NCI-H1092 (cell line): ENCODE measurements at places on chromosomes 13 and 19.

DNA sequence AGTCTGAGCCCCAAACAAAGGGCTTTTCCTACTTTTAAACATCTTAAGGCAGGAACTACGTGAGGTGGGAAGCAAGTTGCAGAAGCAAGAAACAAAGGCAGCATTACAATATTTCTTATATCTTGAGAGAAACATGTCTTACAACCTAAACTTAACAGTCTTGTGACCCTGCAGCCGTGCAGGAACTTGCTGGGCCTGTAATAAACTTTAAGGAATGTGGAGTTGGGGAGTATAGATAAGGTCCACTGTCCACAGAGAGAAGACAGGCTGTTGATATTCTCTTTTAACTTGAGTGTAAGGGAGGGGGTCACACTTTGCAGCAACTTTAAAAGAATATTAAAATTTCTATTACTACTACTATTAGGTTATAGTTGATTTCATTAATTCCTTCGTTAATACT, 214.6 kb upstream of the HTR2A start:
- DNase-seq, result no peak

GRCh38 chr13:113876346-113877148, 12.7 kb upstream of the GAS6 start:
- DNase-seq, result no peak

DNA sequence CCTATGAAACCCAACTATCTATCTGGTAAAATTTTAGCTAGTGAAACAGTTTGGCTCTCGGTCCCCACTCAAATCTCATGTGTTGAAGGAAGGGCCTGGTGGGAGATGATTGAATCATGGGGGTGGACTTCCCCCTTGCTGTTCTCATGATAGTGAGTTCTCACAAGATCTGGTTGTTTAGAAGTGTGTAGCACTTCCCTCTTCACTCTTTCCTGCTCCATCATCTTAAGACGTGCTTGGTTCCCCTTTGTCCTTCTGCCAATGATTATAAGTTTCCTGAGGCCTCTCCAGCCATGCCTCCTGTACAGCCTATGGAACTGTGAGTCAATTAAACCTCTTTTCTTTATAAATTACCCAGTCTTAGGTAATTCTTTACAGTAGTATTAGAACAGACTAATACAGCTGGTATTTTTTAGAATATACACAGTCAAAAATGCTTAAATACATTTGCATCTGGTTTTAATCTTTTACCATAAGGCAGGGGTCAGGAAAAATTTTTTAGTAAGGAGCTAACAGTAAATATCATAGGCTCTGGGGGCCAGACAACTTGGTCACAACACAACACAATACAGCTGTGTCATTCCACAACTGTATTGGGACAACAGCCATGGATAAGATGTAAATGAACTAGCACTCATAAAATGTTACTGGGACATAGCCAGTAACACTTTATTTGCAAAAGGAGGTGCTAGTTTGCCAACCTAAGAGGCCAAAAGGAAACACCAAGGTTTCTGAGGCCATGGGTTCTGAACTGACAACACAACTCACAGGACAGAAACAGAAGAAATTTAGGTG, 24.3 kb downstream of the DZIP1 start:
- no peak for DNase-seq

GRCh38 chr19:16363133-16363851, 38.7 kb downstream of the KLF2 start:
- DNase-seq, result no peak

DNA sequence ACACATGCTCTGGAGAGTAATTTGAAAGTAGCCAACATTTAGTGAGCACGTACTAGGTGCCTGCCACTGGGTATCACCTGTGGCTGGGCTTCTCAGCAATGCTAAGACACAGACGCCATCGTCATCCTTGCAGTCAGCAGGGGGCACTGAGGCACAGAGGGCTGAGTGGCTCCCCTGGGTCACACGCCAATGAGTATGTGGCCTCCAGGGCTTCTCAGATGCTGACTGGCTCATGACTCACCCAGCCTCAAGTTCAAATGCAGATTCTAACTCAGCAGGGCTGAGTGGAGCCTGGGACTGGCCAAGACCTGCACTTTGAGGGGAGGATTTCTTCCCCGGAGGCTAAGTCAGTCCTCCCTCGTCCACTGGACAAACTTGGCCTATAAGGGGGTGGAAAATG, 115.1 kb upstream of the CACNA1A start:
- no peak for DNase-seq

DNA sequence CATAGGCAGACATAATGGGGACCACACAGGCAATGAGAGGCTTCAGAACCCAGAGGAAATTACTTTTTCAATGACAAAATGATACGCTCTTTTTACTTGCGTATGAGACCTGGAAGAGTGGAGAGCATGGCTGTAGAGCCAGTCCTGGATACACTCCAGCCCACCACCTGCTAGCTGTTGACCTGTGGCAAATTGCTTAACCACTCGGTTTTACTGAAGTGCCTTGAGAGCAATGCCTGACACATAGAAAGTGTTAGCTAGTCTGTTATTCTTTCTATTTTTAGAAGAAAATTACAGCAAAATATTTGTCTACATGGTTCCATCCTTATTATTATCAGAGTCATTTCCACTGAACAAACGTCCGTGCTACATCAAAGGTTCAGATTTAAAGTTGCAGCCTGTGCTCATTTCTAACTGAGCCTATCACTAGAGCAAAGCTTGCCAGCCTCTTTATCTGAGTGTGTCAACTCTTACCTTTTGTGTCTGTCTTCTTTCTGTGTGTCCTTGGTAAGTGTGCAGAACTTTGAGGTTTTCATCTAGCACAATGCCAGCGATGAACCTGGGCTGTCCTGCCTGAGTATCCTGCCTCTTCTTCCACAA, 9.6 kb upstream of the GPR183 start:
- peak; percentile 74 for DNase-seq

GRCh38 chr19:2613507-2614295, 88.8 kb downstream of the GNG7 start:
- no peak for DNase-seq

DNA sequence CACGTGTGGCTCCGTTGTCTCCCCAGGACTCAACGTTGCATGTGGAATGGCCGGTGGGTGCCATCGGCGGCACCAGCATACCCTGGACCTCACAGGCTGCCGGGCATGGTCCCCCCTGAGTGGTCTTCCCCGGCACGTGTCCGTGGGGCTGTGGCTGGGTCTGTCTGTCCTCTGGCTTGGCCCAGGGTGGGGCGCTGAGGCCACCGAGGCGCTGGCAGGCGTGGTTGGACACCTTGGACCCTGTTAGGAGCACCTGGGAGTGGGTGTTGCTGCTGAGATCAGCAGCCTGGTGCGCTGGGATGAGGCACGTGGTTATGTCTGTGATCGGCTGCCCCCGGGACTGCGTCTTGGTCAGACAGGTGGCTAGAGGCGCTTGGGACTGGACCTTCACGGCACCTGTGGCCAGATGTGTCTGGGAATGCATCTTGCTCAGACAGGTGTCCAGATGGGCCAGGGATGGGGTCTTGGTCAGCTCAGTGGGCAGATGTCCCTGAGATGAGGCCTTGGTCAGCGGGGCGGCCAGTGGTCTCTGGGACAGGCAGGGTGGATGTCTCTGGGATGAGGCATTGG, 9.2 kb downstream of the IQCN start:
- no peak for DNase-seq

DNA sequence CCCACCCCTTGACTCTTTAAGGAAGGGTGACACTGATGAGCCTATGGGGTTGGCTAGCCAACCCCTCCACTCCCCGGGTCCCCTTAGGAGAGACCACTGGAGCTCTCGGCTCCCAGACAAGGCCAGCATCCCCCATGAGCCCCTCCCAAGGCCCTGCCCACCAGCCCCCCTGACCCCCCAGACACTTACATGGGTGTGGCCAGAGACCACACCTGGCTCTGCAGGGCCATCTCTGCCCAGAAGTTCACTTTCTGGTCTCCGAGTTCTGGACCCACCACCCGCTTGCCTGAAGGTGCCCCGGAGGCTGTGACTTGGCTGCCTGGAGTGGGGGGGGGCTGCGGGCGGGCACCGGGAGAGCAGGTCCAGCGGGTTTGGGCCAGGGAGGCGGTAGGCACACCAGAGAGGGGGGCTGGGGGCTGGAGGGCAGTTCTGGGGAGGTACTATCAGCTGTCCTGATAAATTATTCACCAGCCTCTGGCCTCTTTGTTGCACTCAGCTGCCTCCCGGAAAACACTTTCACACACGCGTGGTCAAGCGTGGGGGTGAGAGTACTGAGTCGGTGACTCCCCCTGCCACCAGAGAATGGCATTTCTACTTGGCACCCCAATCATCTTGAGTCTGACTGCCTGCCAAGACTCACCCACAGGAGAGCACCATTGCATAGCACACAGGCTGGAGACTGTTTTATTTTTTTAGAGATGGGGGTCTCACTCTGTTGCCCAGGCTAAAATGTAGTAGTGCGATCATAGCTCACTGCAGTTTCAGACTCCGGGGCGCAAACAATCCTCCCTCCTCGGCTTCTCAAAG, at the start of gene PALM3:
PALM3 (minus strand) TSS at position 326 of the 807 bp plus-strand sequence; CDS start at position 230, 96 bp downstream.
- DNase-seq, result no peak

DNA sequence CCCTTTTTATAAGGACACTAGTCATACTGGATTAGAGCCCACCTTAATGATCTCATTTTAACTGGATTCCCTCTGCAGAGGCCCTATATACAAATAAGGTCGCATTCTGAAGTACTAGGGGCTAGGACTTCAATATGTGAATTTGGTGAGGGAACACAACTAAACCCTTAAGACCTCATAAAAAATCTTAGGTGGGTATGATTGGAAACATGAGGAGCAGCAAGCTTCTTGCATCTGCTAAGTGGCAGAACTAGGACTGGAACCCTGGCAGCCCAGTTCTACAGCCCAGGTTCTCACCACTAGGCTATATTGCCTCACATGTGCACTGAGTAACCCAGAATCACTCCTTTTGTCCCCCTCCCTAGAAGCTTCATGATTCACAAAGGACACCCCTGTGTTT, 17.1 kb upstream of the GRWD1 start:
- DNase-seq, result no peak

GRCh38 chr13:49421391-49421790, 22.5 kb downstream of the CAB39L start:
- DNase-seq, result no peak

GRCh38 chr13:25421612-25422011, 49.8 kb downstream of the ATP8A2 start:
- DNase-seq, result no peak

- no peak for DNase-seq
These were observed 11.6 kb upstream of the PLIN3 start for GRCh38 chr19:4879041-4879440.

GRCh38 chr13:111219280-111219679, 101.2 kb upstream of the TEX29 start:
- DNase-seq, result no peak

- DNase-seq, result no peak
These were observed 1.7 kb downstream of the TBXA2R start for GRCh38 chr19:3604987-3605343.

- no peak for DNase-seq
These were observed 10.5 kb downstream of the LYL1 start for GRCh38 chr19:13092158-13092543.

- peak; percentile 18 for DNase-seq
These were observed 11.3 kb downstream of the ZFR2 start for GRCh38 chr19:3857449-3858003.

DNA sequence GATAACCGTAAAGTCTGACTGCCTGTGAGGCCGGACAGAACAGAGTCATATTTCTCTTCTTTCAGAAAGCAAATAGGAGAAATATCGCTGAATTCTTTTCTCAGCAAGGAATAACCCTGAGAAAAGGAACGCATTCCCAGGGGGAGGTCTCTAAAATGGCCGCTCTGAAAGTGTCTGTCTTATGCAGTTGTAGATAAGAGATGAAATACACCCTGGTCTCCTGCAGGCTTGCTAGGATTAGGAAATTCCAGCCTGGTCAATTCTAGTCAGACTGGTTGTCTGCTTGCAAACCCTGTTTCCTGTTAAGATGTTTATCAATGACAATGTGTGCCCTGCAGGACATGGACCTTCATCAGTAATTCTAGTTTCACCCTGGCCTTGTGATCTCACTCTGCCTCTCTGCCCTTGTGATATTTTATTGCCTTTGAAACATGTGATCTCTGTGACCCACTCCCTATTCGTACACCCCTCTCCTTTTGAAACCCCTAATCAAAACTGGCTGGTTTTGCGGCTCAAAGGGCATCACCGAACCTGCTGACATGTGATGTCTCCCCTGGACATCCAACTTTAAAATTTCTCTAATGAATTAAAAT, 934.8 kb upstream of the SPRY2 start:
- DNase-seq, result no peak
